NCI-H2171 treated with DMSO at 0.1 percent for 48 hours (cell line): ENCODE measurements at places on chromosomes 1 and 21.

GRCh38 chr1:16677552-16678431, 11.0 kb upstream of the RNU1-3 start:
- DNase-seq = no peak

DNA sequence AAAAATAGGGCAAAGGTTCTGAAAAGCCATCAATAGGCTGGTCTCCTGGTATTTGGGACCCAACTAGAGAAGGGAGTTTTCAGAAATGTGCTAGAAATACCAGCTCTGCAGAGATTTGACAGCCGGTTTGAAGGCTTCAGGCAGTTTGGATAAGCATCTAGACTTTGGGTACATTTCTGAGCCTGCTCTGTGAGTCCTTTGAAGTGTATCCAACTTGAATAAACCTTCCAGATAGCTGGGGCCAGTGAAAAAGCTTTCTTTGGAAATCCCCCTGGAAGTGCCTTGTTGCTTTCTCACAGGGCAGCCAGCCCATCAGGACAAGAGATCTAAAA, 6.4 kb upstream of the PEF1 start:
- no peak for DNase-seq

DNA sequence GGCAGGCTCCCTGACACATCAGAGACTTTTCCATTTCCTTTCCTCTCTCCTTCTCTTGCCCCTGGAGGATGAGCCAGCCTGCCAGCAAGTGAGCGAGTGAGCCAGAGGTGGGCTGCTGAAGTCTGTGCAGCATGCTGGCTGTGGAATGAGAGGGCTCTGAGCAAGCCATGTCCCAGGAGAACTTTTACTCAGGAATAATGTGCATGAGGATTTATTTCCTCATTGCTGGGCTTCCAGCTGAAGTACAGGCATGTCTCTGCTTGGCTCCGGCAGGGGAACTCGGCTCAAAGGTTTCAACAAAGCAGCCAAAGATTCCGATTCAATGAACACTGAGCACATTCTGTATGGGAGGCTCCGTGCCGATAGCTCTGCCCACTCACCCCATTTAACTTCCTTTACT, 43.7 kb downstream of the UBIAD1 start:
- peak; percentile 32 for DNase-seq

- no peak for DNase-seq
Measured at GRCh38 chr1:205275916-205276688, 45.4 kb downstream of the NUAK2 start.

DNA sequence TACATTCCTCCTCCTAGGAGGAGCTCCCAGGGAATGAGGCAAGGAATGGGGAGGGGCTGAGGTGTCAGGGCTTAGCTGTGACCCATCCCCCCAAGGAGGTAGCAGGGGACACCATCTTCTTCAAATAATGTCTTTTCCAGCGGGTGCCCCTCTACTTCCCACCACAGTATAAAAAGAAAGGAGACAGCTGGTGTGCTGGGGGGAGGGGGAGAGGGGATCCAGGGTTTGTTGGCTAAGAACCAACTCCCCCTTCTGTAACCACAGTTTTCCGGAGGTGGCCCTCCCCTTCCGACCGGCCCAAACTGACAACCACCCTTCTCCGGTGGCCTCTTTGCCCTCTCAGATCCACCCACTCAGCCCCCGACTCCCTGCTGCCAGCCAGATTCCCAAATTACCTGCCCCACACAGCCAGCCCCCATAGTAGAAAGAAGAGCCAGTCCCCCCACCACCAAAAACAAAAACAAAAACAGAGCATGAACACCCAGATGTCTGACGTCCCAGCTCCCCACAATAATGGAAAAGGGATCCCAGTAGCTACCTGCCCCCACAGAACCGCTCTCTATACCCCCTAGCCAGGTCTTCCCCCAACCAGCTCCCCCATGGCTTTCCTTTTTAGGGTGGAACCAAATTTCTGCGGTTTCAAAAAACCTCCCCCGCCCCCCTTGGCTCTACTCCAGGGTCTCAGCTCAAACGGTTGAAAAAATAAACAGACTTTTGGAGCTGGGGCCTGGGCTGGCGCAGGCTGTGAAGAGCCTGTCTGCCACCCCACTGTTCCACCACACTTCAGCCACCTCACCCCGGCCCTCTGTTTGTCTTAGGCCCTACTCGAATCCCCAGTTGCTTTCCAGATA, 2.1 kb downstream of the ARHGEF2 start:
- peak; percentile 84 for DNase-seq

DNA sequence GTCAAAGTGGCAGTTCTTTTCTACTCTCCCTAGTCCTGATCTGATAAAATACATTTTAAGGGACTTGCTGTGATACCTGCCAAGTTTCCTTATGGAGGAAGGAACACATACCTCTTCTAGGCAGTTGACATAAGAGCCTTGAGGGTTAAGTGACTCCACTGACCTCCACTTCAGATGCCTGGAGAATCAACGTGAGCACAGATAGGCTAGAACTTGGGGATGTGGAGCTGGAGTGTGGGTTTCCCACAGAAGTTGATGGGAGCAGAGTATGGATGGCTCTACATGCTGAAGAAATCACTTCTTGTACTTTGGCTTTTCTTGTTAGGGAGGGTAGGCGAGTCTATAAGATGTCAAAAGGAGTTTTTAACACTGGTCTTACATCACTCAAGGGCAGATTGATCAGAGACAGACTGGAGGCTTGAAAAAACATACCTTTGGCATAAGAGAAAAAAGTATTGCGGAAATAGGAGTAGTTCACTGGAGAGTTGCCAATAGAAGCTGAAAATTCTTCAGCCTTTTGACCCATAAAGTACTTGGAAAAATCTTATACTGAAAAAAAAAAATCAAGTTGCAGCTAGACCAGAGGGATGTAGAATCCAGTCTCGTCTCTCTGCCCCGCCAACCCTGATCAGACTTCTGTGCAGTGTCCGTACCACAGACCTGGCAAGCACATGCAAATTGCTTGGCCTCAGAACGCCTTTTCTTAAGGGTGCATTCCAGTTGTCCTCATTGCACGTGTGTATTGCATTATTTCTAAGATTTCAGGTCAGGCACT, 5.5 kb downstream of the RHOU start:
- no peak for DNase-seq

- DNase-seq = no peak
Measured at GRCh38 chr21:32448803-32449594, 36.5 kb downstream of the EVA1C start.

GRCh38 chr1:34851431-34852105, 8.0 kb downstream of the SMIM12 start:
- no peak for DNase-seq

- DNase-seq = no peak
Measured at GRCh38 chr1:172566196-172566997, 33.4 kb downstream of the SUCO start.

DNA sequence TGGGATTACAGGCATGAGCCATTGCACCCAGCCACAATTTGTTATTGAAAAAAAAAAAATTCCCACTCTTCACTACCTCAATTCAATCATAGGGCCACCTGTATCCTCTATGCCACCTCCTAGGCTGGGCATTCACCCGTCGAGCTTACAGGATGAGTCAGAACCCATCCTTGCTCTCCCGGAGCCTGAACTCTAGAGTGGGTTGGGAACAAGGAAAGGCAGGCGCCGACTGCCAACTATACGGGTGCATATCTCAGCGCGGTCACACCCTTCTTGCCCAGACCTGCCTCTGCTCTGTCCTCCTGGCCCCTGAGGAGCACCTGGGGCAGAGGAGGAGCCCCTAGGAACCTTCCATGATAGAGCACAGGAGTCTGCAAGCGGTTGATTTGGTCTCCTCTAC, 21.4 kb upstream of the LBR start:
- no peak for DNase-seq

DNA sequence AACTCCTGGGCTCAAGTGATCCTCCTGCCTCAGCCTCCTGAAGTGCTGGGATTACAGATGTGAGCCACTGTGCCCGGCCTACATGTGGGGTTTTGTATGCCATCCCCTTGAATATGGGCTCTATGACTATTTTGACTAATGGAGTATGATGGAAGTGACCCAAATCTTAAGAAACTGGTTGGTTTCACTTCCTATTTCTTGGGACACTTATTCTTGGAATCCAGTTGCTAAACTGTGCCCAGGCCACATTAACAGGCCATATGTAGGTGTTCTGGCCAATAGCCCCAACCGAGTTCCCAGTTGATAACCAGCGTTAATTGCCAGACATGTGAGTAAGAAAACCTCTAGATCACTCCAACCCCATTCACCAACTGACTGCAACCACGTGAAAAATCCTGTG, 36.3 kb upstream of the CLIC4 start:
- DNase-seq = no peak
